Natural killer cell (primary cell): ENCODE measurements at places on chromosomes 1 and 21.

DNA sequence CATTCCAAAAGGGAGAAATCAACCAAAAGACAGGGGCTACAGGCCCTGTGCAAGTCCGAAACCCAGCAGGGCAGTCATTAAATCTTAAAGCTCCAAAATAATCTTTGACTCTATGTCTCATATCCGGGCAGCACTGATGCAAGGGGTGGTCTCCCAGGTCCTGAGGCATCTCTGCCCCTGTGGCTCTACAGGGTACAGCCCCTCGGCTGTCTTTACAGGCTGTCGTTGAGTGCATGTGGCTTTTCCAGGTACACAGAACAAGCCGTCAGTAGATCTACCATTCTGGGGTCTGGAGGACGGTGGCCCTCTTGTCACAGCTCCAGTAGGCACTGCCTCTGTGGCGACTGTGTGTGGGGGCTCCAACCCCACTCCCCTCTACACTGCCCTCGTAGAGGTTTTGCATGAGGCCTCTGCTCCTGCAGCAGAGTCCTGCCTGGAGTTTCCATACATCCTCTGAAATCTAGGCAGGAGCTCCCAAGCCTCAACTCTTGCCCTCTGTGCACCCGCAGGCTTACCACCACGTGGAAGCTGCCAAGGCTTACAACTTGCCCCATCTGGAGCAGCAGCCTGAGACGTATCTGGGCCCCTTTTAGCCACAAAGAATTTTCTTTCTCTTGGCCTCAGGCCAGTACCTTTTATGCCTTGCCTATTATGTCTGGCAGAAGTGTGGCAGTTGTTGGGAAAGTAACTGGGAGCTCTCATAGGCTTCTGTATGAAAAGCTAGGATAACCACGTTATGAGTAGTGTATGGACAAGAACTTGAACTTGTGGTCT lies 52.5 kb downstream of the POU2F1 start:
- no peak for DNase-seq

DNA sequence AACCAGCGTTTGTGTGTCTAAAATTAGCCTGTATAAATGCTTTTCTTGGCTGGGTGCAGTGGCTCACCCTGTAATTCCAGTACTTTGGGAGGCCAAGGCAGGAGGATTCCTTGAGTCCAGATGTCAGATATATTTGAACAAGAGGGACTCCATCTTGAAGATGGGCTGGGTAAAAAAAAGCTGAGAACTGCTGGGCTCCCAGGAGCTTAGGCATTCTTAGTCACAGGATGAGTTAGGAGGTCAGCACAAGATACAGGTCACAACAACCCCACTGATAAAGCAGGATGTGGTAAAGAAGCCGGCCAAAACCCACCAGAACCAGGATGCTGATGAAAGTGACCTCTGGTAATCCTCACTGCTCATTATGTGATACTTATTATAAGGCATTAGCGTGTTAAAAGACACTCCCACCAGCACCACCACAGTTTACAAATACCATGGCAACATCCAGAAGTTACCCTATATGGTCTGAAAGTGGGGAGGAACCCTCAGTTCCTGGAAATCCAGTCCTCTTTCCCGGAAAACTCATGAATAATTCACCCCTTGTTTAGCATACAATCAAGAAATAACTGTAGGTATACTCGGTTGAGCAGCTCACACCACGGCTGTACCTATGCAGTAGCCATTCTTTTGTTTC lies 36.2 kb upstream of the ZNF496 start:
- no peak for DNase-seq

DNA sequence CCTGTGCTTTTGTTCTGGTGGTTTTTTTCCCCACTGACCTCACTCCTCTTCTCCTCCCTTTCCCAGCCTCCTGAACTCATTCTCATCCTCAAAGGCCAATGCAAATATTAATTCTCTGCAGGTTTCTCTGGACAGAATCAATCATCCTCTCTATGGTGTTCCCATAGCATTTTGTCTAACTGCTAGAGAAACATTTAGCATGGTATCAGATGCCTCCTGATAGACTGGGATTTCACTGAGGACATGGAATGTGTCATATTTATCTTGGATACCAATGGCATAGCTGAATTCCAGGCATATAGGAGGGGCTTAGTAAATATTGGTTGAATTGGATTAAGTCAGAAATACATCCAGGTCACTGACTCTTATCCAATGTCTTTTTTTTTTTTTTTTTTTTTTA lies 46.1 kb upstream of the SRP9 start:
- DNase-seq, result no peak

GRCh38 chr1:220827445-220828178 lies 40.9 kb downstream of the MTARC1 start:
- DNase-seq, result no peak

DNA sequence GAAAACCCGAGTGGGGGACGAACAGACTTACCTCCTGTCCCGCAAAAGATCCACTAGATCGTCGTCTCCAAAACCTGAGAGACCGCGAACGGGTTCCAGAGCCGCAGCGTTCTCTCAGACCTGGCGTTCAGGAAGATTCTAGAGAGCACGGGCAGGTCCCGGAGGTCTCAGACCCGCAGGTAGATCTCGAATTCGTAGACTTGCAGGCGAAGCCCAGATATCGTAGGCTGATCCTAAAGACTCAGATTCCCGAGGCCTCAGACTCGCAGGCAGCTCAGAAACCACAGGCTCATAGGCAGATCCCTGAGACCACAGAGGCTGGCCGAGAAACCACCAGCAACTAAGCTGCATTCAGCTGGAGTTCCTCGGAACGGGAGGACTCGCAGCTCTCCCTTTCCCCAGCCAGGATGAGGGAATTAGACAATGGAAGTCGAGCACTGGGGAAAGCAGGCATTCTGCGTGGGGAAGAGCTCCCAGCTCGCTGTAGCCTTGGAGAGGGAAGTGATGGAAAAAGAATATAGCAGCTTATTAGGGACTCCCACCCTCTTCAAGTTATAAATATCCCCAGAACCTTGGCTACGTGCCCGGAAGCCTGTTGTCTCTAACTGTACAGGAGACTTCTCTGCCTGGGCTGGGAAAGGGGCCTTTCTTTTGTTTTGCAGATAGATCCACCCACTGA lies at the start of gene ZNF436:
TSS of gene ZNF436 (minus strand) at position 502 of the 679 bp plus-strand sequence. CDS start 1,831 bp downstream, outside the sequence.
- DNase-seq, result peak; percentile 68

- DNase-seq, result no peak
These were observed 66.0 kb upstream of the EFHD2 start for GRCh38 chr1:15343729-15344128.

DNA sequence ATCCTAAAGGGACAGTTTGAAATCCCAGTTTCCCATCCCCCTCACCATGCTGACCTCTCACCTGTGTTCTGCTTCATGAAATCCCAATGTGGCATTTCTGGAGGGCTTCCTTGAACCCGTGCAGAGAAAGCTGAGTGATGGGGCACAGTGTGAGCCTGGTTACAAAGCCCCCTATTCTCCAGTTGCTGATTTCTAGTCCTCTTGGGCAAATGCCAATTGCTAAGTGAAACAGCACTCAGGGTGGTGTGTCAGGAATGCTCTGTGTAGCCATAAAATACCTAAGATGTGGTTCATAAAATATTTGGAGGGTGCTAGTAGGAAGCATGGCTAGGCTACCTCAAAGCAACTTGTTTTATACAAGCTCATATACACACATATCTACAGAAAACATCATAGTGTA lies 32.0 kb downstream of the SUSD4 start:
- no peak for DNase-seq

DNA sequence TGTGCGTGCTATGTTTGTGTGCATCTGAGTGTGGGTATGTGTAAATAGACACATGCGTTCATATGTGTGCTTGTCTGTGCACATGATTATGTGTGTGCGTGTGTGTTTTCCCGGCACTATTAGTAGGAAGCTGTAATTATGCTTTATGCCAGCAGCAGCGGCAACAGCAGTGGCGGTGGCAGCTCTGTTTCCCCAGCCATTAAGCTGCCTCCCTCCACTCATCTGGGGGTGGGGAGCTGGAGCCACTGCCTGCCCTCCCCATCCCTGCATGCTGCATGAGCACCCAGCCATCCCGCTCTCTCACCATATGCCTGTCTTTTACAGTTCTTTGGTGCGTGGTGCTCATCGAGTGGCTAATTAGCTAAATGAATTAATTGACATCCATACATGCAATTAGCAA lies 30.5 kb upstream of the ACOT11 start:
- DNase-seq, result no peak

GRCh38 chr1:79808816-79809475 lies 802.4 kb upstream of the ADGRL4 start:
- DNase-seq, result no peak

DNA sequence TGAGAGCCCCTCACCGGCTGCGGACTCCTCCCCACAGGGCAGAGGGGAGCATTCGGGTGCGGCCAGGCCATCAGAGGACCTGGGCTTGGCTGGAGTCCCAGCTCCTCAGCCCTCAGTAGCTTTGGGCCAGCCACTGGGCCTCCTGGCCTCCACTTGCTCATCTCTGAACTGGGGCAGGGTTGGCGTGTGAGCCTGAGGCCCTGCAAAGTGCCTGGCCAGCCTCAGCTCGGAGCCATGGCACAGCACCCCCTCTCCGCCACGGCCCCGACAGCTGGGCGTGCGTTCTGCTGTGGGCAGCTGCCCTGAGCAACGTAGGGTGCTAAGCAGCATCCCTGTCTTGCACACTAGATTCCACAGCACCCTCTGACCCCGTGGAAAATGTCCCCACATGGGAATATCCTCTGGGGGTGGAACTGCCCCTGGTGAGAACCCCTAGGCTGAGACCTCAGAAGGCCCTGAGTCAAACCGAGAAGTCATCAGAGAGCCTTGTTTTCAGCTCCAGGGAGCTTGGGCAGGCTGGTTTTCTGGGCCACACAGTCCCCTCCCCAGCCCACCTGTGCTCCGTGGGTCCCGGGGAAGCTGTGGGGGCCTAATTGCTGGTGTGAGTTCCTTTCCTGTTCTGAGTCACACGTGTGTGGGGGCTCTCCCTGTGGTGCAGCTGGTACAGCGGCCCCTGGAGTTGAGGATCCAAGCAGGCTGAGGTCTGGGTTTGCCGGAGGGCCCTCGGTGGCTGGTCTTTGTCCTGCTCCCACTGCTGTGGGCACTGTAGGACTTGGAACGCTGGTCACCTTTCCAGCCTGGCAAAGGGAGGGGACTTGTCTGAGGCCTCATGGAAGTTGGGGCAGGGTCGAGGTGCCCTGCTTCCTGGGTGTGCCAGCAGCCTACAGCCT lies 24.5 kb downstream of the TP73 start:
- peak; percentile 14 for DNase-seq

DNA sequence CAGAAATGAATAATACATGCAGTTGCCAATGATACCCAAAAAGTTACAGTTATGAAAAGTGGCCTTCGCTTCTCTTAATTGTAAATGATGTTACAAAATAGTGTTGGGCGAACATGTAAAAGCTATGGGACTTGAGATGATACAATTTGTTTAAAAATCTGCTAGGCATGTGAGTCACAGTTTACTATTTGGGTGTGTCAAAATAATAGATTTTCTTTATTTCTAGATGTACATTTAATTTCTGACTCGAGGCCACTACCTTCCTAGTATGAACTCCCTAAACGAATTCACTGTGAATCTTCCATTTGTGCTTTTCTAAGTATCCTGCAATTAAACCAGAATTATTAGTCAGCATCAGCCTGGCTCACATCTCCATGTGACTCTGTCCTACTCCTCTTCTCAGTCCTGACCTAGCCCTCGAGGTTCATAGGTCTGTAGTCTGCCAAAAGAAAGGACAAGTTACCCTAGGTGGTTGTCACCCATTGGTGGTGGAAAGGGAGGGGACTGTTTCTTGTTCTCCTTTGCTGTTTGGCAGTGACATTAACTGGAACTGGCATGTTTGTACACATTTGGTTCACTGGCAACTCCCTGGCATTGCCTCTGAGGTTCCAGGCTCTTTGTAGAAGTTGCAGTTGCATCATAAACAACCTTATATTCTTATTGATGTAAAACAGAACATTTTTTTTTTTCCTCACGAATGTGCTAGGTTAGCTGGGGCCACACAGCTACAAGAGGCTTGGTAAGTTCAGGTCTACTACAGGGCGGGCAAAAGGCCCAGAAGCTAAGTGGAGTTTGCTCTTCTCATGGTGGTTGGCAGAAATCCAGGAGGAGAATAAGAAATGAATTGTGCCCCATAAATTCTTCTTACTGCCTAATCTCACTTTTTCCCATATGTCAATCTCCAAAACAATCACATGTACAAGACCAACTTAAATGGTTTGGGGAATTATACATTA lies 746.5 kb upstream of the ADAMTS5 start:
- no peak for DNase-seq

GRCh38 chr1:164560556-164560955 lies 1.6 kb downstream of the PBX1 start:
- no peak for DNase-seq

GRCh38 chr1:157274698-157275534 lies 136.7 kb upstream of the ETV3 start:
- no peak for DNase-seq

DNA sequence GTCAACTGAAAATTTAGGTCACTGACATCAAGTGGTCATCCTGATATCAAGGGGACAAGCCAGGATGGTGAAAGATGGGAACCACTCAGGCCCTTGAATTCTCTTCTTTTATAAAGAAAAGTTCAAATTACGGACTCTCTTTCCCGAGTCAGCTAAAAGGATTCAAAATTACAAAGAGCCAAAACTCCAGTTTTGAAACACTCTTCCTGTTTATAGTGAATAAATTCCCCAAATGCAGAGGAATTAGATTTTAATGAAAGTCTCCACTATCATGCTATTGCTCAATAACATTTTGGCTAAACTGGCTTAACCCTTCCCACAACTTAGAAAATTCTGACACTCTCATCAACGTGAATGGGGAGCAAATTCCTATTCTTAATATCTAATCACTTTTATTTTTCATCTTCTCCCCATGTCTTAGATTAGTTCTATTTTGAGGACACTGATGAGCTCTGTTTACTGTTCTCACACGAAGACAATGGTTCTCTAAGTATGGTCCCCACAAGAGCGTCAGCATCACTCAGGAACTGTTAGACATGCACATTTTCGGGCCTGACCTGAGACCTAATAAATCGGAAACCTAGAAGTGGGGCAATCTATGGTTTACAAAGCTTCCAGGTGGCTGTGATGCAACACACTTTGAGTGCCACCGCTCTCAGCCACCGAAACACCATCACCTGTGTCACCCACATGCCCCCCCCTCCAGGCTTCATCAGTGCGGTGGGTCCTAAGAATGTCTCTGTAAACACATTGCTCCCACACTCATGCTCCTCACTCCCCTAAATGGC lies 64.4 kb upstream of the TIAM1 start:
- no peak for DNase-seq

GRCh38 chr1:154270833-154271232 lies 1.6 kb upstream of the HAX1 start:
- no peak for DNase-seq

GRCh38 chr1:60129911-60130310 lies 56.3 kb upstream of the C1orf87 start:
- DNase-seq, result no peak

GRCh38 chr1:94909486-94909885 lies 17.4 kb downstream of the CNN3 start:
- DNase-seq, result no peak

DNA sequence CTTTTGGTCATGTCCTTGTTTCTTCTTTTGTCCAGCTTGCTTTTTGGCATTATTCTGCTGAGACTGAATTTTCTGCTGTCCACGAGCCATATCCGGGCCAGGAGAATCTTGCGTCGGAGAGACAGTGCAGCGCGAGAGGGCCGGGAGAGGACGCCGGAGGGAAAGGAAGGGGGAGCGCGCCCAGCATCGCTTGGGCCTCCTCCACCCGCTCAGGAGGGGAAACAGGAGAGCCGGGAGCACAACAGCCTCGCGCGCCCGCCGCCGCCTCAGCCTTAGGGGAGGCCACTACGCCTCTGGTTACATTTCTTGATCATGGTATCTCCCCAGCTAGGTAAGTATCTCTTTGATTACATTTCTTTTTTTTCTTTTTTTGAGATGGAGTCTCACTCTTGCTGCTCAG lies 7.4 kb upstream of the DEGS1 start:
- DNase-seq, result no peak
